NCI-H1930 (cell line): ENCODE measurements at places on chromosomes 16 and 17.

DNA sequence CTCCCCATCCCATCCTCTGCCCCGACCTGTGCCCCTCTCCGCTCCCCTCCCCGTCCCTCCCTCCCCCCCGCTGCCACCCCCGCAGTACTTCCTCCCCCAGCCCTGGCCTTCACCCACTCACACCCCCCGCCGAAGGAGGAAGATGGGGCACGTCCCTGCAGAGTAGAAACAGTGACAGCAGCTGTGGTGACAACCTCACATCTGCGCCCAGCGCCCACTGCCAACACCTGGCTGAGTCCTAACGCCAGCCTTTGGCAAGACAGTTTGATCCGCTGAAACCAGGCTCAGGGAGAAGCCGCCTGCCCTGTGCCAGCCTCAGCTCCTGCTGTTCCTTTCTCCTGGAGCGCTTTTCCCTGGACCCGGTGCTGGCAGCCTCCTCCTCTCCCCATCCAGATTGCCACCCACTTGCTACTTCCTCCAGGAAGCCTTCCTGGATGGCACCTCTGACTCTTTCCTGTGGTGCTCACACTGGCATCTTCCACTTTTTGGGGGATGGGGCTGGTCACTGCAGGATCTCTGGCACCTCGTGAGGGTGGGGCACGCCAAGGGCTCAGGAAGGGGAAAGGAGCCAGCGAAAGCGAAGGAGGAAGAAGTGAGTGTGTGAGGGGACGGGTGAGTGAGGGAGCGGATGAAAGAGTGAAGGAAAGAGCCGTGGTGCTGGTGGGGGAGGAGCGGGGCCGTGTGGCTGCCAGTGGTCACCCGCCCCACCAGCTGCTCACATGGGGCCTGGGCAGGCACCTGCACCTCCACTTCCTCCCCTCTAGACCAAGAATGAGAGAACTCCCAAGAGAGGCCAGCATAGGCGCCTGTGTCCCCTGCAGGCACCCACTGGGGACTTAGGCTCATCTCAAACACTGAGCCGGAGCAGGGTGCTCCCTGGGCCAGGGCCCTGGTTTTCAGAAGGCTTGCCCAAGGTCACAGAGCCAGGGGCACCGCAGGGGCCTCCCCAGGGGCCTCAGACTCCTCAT lies 27.0 kb downstream of the ZFPM1 start:
- no peak for DNase-seq

GRCh38 chr17:65154770-65155589 lies 17.8 kb downstream of the RGS9 start:
- DNase-seq = no peak

DNA sequence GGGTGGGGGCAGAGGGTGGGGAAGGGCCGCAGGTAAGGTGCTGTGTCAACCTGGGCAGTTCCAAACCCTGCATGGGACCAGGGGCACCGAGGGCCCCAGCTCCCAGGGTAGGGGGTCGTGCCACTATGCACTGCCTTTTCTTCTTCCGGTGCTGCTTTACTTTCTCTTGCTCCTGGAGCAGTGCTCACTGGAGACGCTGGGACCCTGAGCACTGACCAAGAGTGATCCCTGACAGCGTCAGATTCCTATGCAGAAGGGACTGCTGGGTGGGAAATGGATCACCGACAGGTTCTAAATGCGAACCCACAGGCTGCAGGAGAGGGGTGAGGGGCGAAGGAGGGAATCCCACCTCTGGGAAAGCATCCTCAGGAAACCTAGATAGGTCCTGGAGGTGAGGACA lies 470.1 kb downstream of the SOX9 start:
- DNase-seq = no peak

- no peak for DNase-seq
Measured at GRCh38 chr16:17475104-17475503, 4.3 kb upstream of the XYLT1 start.

DNA sequence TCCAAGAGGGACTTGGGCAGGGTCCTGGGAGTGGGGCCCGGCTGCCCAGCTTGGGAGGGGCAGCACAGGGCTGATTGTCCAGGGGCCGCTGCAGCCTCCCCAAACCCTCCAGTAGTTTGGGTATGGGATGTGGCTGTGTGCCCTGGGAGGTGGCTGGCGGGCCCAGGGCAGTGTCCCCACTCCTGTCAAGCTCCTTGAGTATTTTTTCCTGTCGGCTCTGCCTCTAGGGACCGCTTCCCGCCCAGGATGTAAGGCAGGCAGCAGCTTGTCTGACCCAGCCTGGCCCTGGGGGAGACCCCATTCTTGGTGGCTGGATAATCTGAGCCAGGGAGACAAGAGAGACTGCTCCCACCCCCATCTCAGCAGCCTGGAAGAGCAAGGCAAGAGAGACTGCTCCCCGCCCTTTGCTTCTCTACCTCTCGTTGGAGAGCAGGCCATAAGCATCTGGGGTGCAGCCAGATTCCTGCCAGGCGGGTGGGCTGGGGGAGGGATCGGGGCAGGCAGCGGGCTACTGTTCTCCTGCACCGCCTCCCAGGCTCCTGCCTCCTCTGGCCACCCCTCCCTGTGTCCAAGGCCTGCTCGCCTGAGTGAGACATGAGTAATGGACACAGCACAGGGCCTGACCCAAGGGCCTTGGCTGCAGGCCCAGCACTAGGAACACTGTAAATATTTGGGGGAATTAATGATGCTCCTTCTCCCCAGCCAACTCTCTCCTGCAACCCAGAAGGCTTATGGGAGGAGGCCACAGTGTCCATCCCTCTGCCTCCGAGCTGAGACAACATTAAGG lies 18.4 kb upstream of the ITGA3 start:
- no peak for DNase-seq

GRCh38 chr16:31141489-31142108 lies 6.1 kb upstream of the PRSS8 start:
- no peak for DNase-seq

GRCh38 chr17:56648806-56649205 lies 55.3 kb downstream of the NOG start:
- DNase-seq = no peak

DNA sequence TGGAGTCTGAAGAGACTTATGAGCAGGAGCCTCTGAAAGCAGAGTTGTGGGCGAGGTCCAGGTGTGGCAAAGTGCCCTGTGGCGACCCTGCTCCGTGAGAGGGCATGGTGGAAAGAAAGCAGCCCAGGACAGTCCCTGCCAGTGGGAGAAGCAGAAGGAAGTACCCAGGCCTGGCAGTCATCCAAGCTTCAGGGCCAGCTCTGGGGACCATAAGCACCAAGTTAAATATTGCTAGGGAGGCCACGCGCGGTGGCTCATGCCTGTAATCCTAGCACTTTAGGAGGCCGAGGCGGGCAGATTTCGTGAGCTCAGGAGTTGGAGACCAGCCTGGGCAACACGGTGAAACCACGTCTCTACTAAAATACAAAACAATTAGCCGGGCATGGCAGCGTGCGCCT lies 4.9 kb upstream of the ASGR1 start:
- no peak for DNase-seq
